Cardiac septum (tissue), 1 donor: ENCODE measurements at places on chromosomes 4 and X. TPM values are rescaled to one million over a fixed set of nuclear protein-coding genes. Genes with fewer than 3 reads are reported as not detected.

- DNase-seq = no peak
Measured at GRCh38 chr4:114383721-114384120, 214.9 kb upstream of the UGT8 start.

The ERAS gene
- not detected for total RNA-seq

The CXorf65 gene
- not detected for total RNA-seq

DNA sequence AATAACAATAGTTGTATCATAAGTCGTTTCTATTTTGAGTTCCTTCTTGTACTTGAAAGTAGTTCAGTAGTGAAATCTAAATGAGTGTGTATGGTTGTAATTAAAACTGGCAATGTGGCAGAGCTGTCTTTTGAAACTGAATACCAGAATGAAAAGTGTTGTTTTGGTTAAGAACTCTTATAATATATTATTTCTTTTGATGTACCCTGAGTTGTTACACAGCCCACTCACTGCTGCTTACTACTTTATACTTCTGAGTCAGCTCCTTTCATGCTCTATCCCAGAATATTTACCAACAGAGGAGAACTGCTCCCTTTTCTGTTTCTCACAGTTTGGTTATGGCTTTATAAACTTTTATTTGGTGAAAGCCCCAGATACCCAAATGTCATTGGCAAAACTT, 28.8 kb downstream of the FAM199X start:
- DNase-seq = no peak

DNA sequence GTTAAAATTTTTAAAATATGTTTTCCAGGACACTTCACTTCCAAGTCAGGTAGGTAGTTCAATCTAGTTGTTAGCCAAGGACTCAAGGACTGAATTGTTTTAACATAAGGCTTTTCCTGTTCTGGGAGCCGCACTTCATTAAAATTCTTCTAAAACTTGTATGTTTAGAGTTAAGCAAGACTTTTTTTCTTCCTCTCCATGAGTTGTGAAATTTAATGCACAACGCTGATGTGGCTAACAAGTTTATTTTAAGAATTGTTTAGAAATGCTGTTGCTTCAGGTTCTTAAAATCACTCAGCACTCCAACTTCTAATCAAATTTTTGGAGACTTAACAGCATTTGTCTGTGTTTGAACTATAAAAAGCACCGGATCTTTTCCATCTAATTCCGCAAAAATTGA, 49.7 kb downstream of the XIAP start:
- DNase-seq = no peak

DNA sequence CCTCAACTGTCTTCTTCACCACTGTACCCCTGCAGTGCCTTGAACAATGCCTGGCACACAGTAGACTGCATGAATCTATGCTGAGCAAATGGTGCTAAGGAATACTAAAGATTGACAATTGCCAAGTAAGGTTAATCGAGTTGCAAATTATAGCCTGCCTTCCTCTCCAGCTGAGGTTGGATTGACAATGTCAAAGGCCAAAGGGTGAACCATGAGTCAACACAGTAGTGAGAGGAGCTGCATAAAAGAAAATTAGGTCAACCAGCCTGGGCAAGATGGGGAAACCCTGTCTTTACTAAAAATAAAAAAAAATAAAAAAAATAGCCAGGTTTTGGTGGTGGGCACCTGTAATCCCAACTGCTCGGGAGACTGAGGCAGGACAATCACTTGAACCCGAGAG, 97.1 kb upstream of the BMPR1B start:
- no peak for DNase-seq

The FRMPD4 gene
- 2.0 TPM for total RNA-seq

GRCh38 chrX:40013266-40014195, 84.2 kb downstream of the BCOR start:
- DNase-seq = peak; percentile 86

DNA sequence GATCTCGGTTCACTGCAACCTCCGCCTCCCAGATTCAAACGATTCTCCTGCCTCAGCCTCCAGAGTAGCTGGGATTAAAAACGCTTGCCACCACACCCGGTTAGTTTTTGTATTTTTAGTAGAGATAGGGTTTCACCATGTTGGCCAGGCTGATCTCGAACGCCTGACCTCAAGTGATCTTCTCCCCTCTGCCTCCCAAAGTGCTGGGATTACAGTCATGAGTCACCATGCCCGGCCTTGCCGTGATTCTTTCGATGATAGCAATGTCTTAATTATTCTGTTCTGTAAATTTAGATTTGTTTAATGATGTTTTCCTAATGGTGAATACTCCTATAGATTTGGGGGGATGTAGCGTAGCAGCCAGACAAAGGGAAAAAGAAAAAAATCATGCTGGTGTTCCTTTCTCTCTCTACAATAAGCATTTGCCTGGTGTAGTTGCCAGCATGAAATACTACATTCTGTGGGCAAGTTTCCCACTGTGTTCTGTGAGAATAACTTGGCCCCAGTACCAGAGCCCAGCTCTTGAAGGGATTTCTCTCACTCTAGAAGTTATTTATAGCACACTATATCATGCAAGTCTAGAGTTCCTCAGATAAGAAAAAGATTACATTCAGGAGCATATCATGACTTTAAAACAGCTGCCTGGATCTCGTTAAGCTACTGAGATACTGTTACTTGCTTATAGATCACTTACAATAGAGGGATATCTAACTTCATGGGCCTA, 15.4 kb downstream of the NIPAL1 start:
- no peak for DNase-seq

- DNase-seq = no peak
Measured at GRCh38 chr4:153089742-153090141, 114.5 kb upstream of the TRIM2 start.

DNA sequence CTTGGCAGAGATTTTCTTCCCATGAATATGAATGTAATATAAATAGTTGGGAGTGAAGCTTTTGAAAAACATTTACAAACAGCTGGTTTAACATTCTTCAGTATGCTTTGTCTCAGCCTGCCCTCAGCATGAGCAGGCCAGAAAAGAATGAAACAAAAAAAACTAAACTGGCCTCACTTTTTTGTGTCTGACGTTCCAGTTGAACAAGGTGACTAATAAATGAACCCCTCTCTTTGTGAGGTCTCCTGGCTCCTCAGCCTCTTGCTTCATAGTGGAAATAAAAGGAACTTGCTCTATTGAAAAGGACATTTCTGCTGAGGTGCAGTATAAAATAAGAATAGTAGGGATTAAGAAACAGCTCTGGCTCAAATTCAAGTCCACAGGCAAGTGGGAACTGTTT, 9.4 kb downstream of the CHST7 start:
- DNase-seq = no peak

DNA sequence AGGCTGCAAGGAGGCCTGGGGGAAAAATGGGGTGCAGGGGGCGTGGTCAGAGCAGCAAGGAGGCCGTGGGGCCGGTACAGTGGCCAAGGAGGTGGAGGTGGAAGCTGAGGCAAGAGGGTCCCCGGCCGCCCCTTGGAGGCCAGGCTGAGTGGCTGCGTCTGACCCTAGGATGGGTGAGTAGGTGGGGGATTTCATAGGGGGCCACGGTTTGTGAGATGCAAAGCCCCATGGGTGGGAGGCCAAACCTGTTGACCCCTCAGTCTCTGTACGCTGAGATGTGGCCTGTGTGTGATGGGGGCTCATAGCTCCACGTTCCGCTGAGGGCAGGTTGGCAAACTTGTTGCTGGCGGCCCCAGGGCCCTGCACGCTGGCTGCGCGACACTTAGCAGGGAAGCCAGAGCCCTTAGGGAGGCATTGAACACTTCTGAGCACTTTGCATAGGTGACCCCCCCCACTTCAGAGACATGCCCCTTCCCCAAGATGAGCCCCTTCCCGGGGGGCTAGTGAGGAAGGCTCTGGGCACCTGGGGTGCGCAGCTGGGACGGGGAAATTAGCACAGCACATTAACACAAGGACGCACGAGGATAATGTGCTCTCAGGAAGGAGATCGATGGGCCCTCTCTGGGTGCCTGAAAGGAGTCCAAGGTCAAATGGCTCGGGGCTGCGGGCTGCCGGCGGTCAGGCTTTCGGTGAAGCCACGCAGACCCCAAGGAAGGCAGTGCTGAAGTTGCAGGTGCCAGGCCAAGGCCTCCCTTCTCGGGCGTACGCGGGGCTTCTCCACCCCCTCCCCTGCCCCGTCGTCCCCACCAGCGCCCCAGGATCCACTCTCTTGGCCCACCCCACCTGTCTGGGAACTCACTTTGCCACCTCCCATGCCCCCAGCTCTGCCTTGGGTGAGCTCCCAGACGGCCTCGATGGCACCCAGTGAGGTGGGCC, 107.4 kb downstream of the HMX1 start:
- DNase-seq = peak; percentile 64

DNA sequence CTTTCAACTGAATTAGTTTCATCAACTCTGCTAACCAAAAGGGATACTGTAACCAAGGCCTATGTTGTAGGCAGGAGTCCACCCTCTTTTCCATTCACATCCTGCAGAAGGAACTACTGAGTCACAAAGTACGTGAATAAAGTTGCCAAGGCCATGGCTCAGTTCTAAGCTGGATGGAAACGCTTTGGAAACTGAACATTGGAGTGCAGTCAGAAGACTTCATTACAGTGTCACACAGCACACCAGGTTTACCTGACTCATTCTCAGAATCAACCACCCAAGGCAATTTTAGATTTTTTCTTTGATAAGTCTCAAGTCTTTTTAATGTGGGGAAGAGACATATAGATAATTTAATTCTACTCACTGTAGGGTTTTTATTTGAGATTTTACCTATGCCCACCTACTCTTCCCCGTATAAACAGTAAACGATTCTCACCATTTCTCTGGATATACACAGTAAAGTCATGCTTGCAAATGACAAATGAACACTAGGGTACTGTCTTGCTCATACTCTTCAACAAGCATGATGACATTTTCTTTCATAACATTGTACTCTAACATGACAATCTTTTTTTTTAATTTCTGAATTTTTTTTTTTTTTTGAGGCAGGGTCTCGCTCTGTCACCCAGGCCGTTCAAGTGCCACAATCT, 58.9 kb upstream of the RBM47 start:
- DNase-seq = no peak

DNA sequence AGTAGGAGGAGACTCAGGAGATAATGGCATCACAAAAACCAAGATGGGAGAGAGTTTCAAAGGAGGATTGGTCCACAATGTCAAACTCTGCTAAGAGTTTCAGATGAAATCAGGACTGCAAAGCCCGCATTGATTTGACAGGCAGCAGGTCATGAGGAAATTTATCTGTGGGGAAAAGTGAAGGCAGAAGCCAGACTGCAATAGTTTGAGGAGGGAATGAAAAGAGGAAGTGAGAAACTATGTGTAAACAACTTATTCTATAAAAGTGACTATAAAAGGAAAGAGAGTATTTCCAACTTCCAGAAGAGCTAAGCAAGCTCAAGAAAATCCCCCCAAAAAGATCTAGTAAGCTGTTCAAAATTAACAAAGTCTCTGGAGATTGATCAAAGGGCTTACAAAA, 66.3 kb upstream of the DGKK start:
- no peak for DNase-seq

The POU4F2 gene
- total RNA-seq = not detected

DNA sequence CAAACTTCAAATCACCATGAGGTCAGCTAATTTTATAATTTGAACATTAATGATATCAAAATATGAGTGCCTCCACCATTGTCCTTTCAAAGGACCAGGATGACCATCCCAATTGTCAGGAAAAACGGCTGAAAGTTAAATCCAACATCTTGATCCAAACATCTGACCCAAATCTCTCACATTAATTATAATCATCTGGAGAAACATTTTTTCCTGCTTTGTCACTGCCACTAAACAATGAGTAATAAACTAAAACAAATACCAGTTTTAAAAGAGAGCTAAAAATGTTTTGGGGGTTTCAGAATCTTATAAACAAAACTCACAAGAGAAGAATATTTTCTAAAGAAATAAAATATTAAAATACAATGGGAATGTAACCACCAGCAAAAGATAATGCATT, 45.7 kb upstream of the NDST4 start:
- DNase-seq = no peak

The VEGFD gene
- 1.3 TPM for total RNA-seq

The SSX2 gene
- not detected for total RNA-seq

GRCh38 chr4:122842984-122843531, 16.4 kb downstream of the FGF2 start:
- no peak for DNase-seq

GRCh38 chr4:167989815-167990214, 102.5 kb upstream of the ANXA10 start:
- no peak for DNase-seq

The PPBP gene
- total RNA-seq = 1.9 TPM

- no peak for DNase-seq
Measured at GRCh38 chr4:153419673-153420278, 46.4 kb upstream of the TMEM131L start.

- DNase-seq = no peak
Measured at GRCh38 chr4:17128268-17128667, 229.8 kb upstream of the LDB2 start.

DNA sequence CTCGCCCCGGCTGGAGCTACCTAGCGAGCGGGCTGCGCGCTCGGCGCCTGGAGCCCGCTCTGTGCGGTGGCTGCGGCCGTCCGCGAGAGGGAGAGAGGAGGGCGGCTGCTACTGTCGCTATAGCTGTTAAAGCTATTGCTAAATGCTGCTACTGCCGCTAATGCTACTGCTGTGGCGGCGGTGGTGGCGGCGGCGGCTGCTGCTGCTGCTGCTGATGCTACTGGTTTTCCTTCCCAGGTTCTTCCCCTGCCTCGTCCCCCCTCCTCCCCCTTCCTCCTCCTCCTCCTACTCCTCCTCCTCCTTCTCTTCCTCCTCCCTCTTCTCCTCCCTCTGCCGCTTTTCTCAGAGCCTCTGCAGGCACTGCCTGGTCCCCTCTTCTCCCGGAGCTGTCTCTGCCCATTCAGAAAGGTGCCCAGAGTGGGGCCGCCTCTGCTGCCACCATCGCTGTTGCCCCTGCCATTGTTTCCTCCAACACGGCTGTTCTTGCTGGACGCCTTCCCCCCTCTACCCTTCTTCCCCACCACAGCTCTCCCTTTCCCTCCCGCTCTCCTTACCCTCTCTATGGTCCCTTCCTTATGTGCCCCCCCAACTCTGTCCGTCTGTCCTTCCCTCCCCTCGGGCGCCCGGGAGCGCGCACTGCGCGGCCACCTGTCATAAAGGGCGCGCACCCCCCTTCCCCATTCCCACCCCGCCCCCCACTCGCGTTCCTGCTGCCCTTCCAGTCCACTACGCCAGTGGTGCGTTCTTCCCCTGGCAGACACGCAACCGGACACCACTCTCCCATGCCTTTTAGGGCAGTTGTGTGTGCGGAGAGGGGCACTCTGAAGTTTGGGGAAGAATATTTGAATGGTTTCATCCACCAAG, at the start of gene NEXMIF:
NEXMIF (minus strand) TSS at position 228 of the 864 bp plus-strand sequence.
- no peak for DNase-seq
